T-helper 1 cell (primary cell): ENCODE measurements at places on chromosomes 3 and 15.

DNA sequence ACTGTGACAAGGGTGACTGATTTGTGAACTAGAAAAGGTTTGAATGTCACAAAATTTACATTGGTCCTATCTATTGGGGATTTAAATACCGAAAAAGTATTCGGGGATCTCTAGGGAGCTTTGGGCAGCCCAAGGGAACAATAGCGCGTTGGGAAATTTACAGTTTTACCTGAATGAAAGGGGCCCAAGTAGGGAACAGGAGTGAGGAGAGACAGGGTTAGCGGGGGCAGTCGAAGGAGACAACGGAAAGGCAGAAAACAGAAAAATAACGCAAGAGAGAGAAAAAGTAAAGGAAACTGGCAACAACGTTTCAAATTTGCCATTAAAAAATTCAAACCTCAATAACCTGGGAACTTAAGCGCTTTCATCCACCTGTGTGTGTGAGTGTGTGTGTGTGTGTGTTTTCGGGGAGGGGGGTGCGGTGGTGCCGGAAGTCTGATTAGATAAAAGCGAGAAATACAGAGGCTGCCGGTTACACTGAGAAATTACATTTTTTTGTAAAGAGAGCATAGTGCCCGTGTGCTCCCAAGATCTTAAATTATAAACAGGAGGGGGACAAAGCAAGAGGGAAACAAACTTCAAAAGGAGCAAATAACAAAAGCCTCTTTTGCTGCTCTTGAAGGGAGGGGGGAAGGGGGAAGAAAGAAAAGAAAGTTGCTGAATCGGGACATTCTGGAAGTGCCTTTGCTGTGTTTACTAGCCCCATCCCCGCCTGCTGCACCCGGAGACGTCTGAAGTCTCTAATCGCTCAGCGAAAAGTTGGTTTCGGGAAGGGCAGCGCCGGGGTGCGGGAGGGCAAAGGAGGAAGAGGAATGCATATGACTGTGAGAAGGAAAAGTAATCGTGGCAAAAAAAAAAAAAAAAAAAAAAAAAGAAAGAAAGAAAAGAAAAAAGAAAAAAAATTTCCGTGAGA lies 721 bp upstream of the ZIC1 start:
- no peak for DNase-seq

DNA sequence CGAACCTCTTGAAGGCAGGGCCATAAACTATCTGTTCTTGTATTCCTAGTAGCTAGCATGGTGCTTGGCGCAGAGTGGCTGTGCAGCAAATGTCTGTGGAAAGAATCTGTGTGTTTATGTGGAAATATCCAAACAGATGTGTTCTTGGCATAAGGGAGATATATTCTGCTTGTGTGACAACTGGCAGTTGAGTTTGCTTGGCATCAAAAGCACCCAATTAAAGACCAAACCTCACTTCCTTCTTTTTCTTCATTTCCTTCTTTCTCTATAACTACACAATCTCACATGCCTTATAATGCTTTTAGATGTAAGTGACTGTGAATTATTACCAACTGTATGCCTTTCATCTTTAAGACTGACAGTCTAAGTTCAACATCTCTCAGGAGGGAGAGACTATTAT lies 296.5 kb downstream of the SLC9A9 start:
- DNase-seq: no peak

- DNase-seq: no peak
These were observed 10.8 kb upstream of the C3orf22 start for GRCh38 chr3:126569390-126569975.

DNA sequence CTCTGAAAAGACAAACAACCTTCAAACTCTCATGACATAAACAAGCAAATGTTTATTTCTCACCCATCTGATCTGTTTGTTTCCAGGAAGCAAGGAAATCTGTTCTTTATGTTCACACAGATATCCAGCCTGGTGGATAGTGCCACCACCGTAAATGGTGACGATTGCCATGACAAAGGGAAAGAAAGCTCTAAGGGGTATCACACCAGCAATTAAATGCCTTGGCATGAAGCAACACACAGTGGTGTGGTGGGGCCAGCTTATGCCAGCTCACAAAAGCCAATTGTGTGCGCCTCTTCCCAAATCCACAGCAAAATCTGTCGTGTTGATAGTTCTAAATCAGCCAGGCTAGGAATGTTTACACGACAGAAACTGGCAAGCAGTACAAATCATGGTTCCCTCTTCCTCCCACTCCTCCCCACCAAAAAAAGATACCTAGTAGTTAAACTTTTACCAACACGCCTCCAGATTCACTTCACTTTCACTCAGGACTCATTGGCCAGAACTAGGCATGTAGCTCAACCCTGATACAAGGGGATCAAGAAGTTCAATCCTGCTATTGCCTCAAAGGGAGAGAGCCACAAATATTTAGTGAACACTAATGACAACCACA lies 189.2 kb upstream of the SLCO3A1 start:
- DNase-seq: no peak

GRCh38 chr15:22874256-22874655 lies 35.8 kb downstream of the NIPA2 start:
- DNase-seq: no peak

GRCh38 chr3:195017151-195017550 lies 253.8 kb downstream of the XXYLT1 start:
- no peak for DNase-seq

DNA sequence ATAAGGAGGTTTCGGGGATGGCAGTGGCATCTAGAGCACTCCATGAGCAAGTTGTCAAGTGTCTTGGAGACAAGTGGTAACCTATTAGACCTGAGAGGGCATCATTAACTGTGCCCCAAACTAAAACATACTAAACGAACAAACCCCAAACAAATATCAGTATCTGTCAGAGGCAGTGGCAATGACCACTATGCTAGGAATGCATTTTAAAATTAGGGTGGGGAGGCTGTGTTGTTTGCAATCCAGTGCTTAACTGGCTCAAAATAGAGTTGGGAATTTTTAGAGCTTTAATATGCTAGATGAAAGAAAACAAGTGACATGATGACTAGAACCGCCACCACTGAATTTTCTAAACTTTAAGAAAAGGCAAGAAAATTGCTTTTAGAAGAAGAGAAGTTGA lies 51.8 kb upstream of the TPRG1 start:
- no peak for DNase-seq

- DNase-seq: no peak
These were observed 39.1 kb downstream of the SLC9A9 start for GRCh38 chr3:143809121-143809621.
